ENCODE measurements at places on chromosomes 2 and 18.

- DNase-seq = no peak
These were observed 554.5 kb downstream of the STK39 start for GRCh38 chr2:167692936-167693335.

DNA sequence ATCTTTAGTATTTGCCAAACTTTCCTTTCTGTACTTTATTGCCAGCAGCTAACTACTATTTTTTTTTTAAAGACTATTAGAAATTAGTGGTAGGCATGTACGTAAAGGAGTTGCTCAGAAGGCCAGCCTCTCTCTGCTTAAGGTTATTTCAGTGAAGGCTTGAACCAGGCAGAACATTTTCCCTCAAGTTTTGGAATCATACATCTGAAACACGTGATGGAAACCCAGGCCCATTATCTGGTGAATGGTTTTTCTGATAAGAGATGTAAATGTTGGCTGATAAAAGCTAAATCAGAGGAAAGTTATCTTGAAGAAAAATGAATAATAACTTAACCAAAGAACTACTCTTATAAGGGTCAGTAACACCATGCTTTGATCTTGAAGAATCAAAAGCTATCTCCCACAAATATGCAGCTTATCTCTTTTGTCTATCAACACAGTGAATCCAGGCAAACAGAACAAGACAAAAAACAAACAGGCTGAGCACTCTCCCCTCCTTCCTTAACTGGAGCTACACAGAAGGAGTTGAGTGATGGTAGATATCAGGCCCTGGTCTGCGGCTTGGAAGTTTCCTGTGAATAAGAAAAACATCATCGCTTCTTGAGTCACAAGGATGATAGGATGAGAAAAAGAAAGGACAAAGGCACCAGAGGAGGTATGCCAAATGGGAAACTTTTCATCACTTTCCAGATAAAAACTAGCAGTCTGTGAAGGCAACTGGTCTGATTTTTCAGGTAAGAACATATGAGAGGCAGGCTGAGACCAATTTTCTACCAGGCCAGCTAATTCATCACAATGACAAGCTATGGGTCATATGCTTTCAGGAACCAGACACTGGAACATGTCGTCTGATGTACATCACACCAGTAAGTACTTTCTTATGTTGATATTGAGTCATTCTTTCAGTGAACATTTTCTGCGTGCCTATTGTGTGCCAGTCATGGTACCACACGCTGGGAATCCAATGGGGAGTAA, 88.4 kb upstream of the STK17B start:
- DNase-seq = no peak

GRCh38 chr2:153222231-153223165, 256.1 kb downstream of the RPRM start:
- DNase-seq = no peak

DNA sequence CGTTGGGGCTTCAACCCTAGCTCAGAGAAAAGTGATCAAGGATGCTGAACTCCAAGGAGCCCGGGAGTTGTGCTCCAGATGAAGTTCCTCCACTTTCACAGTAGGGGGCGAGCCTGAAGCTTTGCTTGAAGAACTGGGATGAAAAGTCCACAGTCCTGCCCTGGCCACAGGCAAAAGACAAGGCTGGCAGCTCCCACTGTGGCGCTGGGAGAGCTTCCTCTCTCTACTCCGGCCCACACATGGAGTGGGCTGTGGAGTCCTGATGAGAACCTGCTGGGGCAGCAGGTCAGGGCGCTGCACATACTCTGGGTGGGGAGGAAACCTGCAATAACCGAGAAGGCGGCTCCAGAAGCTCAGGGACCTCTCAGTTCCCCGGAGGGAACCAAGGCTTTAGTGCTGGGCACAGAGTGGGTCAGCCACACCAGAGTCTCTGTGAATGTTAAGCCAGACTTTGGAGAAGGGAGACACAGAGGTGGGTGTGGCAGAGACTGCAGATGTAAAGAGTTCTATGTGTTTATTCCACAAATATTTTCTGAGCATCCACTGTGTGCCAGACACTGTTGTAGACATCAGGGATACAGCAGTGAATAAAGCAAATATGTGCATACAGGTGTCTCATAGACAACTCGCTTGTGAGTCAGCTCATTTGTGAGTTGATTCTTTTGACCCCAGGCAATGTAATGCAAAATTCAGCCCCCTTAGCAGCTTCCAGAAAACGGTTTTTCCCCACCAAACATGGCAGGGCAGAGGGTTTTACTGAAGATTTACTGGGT, 48.0 kb upstream of the MRPL33 start:
- DNase-seq = no peak

Measured in esophagus squamous epithelium (tissue), 5 donors.